ENCODE measurements at places on chromosomes 7 and 10. TPM values are rescaled to one million over a fixed set of nuclear protein-coding genes. Genes with fewer than 3 reads are reported as not detected.

ANKRD61 gene
- total RNA-seq: not detected

DNA sequence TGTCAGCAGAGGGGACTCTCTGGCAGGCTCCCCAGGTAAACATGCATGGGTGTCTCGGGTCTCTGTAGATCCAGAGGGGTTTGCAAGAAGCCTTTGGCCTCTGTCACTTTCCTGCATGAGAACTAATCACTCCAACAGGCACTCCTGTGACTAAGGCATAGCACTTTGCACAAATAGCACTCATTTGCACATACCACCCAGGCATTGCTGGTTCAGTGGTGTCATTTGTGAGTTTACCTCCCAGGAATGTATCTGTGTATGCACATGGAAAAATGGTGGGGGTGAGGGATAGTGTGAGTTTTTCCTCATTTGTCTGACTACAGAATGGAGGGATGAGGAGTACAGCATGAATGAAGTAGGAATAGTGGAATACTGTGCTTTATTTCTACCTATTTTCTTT is 39.5 kb downstream of the CNNM1 start:
- no peak for DNase-seq
- no peak overlapping the region for H3K4me3 ChIP-seq
- H3K4me1 ChIP-seq: peaks cover 4% of the 10 kb centered on the region
- no peaks in the 10 kb centered on the region for H3K36me3 ChIP-seq
- peaks cover 80% of the 10 kb centered on the region for H3K27me3 ChIP-seq

GRCh38 chr7:35448486-35448885 is 194.6 kb upstream of the TBX20 start:
- H3K27ac ChIP-seq: no peak overlapping the region
- no peak overlapping the region for H3K4me3 ChIP-seq

TRIM50 gene
- not detected for total RNA-seq

DNA sequence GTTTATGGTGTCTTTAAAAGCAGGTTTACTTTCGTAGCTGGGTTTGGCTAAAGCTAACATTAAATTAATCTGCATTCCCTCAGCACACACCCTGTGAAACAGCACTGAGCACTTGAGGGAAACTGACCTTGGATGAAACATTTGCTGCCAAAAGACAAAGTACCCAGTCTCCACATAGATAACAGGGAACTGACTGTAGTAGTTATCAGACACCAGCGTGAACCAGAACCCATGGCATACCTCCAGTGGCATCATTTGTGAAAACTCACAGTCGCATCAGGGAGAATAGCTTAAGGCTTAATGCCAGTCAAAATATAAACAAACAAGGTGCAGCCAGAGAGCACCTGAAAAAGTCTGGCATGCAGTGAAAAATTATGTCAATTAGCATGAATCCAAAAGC is 357.8 kb upstream of the C7orf33 start:
- peaks cover 9% of the 10 kb centered on the region for H3K27me3 ChIP-seq
- H3K36me3 ChIP-seq: peaks cover 2% of the 10 kb centered on the region
- no peak overlapping the region for H3K4me3 ChIP-seq

EBF3 gene
- total RNA-seq: not detected

- no peaks in the 10 kb centered on the region for H3K27me3 ChIP-seq
- peaks cover 10% of the 10 kb centered on the region for H3K4me1 ChIP-seq
- peak overlapping the region; percentile 81 for H3K27ac ChIP-seq
- H3K36me3 ChIP-seq: peaks cover 4% of the 10 kb centered on the region
- no peak for DNase-seq
These were observed 11.3 kb downstream of the SAP25 start for GRCh38 chr7:100562195-100563099.

- no peak for DNase-seq
- no peak overlapping the region for H3K27ac ChIP-seq
- no peaks in the 10 kb centered on the region for H3K27me3 ChIP-seq
- H3K36me3 ChIP-seq: no peaks in the 10 kb centered on the region
- no peaks in the 10 kb centered on the region for H3K4me1 ChIP-seq
These were observed 245.8 kb upstream of the MEOX2 start for GRCh38 chr7:15932318-15932717.

DNA sequence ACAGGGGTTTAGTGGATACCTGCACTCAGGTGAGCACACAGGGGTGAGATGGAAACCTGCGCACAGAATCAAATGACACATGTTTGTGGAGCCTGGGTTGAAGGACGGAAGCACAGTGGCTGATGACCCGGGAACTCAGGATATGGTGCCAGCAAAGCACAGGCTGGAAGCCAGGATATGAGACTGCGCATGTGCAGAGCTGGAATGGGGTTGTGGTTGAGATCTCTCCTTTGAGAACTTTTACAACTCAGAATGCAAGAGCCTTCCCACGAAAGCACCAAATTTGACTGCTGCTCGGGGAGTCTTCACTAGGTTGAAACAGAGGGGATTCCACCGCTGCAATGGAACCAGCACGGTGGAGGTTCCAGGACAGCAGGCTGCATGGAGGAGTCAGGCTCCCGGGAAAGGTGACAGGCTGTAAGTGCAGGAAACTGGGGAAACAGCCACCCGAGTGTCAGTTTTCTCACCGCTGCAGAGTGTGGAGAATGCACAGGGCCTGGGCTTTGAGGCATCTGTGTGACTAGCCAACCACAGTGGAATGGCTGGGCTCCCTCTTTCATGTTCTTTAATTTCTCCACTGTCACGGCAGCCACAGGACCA is 133.4 kb upstream of the TCERG1L start:
- no peak for DNase-seq
- no peaks in the 10 kb centered on the region for H3K4me1 ChIP-seq
- H3K4me3 ChIP-seq: no peak overlapping the region
- H3K27ac ChIP-seq: no peak overlapping the region
- peaks cover 16% of the 10 kb centered on the region for H3K27me3 ChIP-seq

IFIT1B gene
- not detected for total RNA-seq

Measured in T-helper 17 cell (primary cell).